Cortex of kidney (tissue), 1 donor: ENCODE measurements at places on chromosomes 5 and 9.

DNA sequence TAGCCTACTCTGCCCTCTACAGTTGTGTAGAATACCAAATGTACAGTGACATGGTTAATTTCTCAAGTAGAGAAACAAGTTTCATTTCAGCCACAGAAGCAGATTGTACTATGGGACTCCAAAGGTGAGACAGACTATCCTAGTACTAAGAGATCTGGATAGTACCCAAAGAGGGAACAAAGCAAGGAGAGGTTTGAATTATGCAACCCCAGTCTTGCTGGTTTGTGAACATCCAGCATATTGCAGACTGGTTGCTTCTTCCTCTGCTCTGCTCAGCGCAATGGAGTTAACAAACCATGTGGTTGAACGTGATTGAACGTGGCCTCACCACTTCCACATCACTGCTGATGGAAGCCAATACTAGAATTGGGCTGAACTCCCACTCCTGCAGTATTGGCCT lies 43.3 kb upstream of the ALDOB start:
- DNase-seq = no peak

GRCh38 chr9:88075966-88076285 lies 62.3 kb downstream of the SPATA31C2 start:
- DNase-seq = no peak

GRCh38 chr9:130763331-130764171 lies 70.0 kb downstream of the EXOSC2 start:
- no peak for DNase-seq

- no peak for DNase-seq
Observed at GRCh38 chr9:72980600-72981265, 27.9 kb upstream of the ALDH1A1 start.

- DNase-seq = no peak
Observed at GRCh38 chr5:59346514-59346913, 547.0 kb downstream of the PDE4D start.

GRCh38 chr5:76691467-76692273 lies 24.3 kb upstream of the F2R start:
- no peak for DNase-seq

- no peak for DNase-seq
Observed at GRCh38 chr5:1251678-1252580, 26.7 kb downstream of the SLC6A18 start.

DNA sequence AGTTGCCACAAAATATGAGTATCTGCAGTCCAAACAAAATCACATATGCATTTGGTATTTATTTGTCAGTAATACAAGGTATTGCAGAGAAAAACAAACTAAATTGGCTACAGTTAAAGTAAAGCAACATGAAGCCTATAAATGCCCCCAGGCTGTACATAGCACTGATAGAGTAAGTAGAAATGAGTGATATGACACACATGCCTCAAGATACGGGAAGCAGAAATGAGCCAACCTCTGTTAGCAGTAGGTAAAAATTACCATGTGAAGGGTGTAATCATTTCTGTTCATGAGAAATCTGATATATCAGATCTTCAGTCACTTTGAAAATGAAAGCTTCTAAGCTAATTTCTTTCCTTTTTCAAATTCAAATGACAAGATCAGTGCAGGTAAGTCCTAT lies 131.1 kb downstream of the CHSY3 start:
- no peak for DNase-seq
